ENCODE measurements at places on chromosomes 2 and 18. TPM values are rescaled to one million over a fixed set of nuclear protein-coding genes. Genes with fewer than 3 reads are reported as not detected.

The COLEC11 gene
- 0.24 TPM for polyA plus RNA-seq

The IHH gene
- polyA plus RNA-seq: not detected

The CTDP1 gene
- polyA plus RNA-seq: 13.4 TPM

The STAT4 gene
- 0.47 TPM for polyA plus RNA-seq

The CIDEA gene
- polyA plus RNA-seq: not detected

GRCh38 chr2:108436976-108437375 is 12.0 kb upstream of the GCC2 start:
- no peak for DNase-seq

DNA sequence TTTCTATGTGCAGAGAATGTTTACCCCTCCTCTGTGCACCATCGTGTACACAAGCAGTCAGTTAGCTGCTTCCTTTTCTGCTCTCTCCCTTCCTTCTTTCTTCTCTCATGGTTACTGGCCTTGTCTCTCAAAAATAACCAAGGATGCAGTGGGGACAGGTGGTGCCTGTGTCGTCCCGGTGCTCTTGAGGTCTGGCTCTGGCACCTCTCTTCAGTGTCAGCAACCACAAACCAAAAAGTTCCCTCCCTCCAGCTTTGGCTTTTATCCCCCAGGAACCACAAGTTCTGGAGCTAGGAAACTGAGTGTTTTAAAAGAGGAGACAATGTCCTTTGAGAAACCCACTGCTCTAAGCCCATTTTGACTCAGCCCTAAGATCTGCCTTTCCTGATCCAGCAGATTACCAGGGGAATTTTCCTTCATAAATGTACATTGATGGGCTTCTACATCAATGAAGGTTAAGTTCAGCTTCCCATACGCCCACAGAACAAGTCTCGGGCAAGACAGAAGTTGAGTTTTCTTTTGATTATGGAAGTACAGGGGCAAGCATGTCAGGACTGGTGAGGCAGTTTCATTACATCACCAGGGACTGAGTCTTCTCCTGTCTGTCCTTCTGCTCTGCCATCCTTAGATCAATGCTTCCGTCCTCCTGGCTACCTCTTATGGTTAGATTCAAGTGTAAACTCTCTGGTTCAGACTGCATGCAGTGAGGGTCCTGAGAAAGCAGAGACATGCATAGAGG is 232.2 kb downstream of the SETBP1 start:
- DNase-seq: no peak

DNA sequence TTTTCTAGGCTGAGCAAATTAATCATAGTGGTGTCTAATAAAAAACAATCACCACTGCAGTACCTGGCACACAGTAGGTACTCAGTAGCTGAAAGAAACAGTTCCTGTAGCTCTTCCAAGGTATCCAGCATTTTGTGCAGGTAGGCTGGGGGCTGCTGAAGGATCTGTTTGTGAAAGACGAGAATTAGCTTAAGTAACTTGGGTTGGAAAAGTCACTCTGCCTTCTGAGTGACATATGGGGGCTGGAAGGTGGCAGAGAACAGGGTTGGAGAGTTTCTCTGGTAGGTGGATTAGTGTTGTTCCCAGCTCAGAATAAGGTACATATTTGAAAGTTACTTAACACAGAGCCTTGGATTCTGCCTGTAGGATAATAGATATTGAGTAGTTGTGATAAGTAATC is 72.8 kb downstream of the FMNL2 start:
- no peak for DNase-seq

DNA sequence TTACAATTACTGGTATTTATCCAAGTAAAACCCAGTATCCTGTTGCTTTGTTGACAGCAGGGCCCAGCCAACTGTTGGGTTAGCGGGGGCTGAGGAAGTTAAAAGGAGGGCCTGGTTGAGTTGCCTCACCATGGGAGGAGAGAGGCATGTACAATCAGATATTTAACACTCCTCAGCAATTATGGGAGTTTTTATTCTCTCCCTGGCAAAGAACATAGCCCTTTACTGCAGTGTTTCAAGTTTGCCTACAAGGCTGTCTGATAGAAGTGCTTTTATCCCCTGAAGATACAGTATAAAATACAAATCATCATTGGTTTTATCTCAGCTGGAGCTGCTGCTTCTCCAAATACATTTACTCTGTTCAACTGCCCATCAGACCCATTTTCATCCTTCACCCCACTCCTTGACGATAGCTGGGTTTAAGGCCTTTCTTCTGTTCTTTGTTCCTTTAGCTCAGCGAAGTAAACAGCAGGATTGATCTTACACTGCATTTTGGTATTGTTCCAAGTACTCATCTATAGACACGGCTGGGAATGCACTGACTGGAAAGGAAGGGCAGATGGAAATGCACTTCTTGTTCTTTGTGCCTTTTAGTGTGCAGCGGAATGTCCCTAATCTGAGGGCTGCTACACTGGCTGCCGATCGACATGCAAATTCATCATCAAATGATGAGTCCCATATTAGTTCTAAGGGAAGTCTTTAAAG is 402.5 kb upstream of the SPRED2 start:
- no peak for DNase-seq

DNA sequence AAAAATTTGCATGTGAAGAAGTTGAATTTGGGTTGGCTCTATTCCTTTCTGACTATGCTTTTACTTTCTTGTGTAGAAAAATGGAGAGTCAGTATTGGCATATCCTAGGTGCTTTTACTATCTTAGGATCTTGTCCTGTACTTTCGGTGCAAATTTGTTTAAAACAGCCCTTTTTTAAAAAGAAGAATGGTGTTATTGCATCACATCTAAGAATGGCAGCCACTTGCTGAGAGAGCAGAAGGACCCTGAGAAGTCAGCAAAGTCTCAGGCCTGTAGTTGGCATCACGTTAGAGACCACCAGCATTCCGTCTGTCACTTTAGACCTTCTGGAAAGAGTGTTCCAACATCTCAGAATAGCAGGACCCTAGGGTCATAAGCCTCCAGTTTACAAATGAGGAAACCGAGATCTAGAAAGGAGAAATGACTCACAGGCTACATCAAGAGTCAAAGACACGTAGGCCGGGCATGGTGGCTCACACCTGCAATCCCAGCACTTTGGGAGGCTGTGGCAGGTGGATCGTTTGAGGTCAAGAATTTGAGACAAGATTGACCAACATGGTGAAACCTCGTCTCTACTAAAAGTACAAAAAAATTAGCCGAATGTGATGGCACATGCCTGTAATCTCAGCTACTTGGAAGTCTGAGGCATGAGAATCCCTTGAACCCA is 42.5 kb downstream of the SPATS2L start:
- DNase-seq: no peak

DNA sequence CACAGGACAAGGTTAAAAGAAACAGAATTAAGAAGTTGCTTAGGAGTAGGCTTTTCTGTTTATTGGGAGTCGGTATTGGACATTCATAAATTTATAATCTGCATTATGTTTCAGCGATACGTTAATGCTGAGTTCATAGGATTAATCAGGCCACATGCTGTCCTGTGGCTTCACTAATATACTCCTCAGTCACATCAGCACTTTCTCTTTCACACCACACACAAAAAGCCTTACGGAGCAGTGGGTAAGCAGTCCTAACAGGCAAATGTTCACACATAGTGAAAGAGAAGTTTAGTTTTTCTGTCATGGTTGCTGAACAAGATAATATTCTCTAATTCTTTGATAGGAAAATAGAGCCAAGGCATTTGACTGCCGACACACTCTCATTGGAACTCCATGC is 411.7 kb upstream of the RAB12 start:
- DNase-seq: no peak

Measured in IMR-90 (cell line).